Activated T-helper 2 cell treated with anti-CD3 and anti-CD28 coated beads, Interferon-gamma antibody, Interleukin-2, Interleukin-4, amounts not matched to agents 10 μg/mL and 5 μg/mL and 100 μg/mL, durations not matched to agents 14 hours and 24 hours and 36 hours (primary cell): ENCODE measurements at places on chromosomes 16 and 17. TPM values are rescaled to one million over a fixed set of nuclear protein-coding genes. Genes with fewer than 3 reads are reported as not detected.

RASD1 gene
- 4.6 and 4.9 TPM in 2 replicates for total RNA-seq

SALL1 gene
- not detected in 2 replicates for total RNA-seq

MVP gene
- 130 and 135 TPM in 2 replicates for total RNA-seq

KCTD19 gene
- total RNA-seq, result 0.87 and 1.2 TPM in 2 replicates

DPEP2NB gene
- not detected in 2 replicates for total RNA-seq

GRAP gene
- 9.4 and 10.9 TPM in 2 replicates for total RNA-seq

KRTAP2-1 gene
- total RNA-seq, result not detected in 2 replicates

PPM1E gene
- 0.05 TPM in 1 of 2 replicates, not detected in the other for total RNA-seq

CD19 gene
- total RNA-seq, result 0.18 and 0.23 TPM in 2 replicates

TCAP gene
- 0.76 and 0.87 TPM in 2 replicates for total RNA-seq

TEX19 gene
- not detected in 2 replicates for total RNA-seq

GRCh38 chr16:51051671-51052070, 99.4 kb downstream of the SALL1 start:
- DNase-seq, result no peak

GRCh38 chr16:79390481-79391051, 210.0 kb downstream of the MAF start:
- DNase-seq, result no peak

DNA sequence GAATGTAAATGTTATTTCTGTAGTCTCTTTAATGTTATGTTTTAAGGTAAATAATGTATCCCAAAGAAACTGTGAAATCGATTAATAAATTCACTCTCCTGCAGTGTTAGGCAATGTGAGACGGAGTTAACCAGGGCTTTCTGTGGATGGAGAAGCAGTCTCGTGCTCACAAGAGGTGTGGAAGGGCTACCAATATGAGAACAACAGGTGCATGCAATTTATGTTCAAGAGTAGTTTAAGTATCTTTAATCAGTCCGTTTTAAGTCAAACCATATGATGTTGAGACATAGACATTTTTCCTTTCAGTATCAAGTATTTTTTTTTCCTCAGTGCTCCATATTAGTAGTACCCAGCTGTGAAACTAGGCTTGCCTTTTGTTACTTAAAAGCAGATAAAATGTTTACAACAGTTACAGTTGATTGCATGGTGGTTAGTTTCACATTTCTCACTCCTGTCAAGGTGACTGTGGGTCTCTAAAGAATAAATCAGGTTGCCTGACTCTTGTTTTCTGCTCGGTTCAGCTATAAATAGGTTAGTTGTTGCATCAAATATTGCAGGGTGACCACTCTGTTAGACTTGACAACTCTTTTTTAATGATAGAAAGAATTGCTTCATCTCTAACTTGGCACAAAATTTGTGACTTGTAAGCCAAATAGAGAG, 54.4 kb downstream of the COX10 start:
- no peak for DNase-seq

GRCh38 chr16:7088711-7089110, 243.9 kb upstream of the RBFOX1 start:
- no peak for DNase-seq

- peak; percentile 63 for DNase-seq
These were observed 260.2 kb downstream of the ZFHX3 start for GRCh38 chr16:72787514-72788268.

GRCh38 chr17:79695293-79695790, 35.4 kb upstream of the ENPP7 start:
- no peak for DNase-seq

DNA sequence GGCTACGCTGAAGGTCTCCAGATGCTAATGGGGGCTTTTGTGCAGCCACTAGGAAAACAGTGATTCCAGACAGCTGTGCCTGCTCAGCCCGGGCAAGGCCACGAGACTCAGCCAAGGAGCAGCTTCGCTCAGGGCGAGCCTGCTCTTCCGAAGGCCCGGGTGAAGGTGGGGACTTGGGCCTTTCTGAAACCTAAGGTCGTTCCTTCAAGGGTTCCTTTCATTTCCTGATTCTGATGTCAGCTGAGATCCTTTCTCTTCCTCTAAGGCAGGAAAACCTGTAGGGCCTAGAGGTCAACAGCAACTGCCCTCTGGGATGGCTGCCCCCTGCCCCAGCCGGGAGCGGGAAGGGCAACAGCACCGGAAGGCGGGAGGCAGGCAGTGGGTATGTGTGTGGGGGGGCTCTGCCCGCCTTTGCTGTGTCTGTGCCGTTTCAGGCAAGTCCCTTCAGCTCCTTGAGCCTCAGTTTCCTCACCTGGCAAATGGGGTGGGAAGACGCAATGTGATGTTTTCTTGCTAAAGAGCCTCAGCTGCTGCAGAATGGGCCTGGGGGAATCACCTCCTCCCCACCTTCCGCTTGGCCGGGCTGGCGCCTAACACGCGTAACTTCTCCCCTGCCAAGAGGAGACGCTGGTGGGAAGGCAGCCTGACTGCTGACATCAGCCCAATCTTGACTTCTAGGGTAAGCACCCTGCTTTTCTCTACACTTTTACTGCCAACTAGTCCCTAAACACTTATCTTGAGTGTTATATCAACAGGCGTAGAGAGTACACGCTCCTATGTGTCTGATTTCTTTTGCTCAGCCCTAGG, 32.8 kb downstream of the IRF8 start:
- DNase-seq, result no peak

DNA sequence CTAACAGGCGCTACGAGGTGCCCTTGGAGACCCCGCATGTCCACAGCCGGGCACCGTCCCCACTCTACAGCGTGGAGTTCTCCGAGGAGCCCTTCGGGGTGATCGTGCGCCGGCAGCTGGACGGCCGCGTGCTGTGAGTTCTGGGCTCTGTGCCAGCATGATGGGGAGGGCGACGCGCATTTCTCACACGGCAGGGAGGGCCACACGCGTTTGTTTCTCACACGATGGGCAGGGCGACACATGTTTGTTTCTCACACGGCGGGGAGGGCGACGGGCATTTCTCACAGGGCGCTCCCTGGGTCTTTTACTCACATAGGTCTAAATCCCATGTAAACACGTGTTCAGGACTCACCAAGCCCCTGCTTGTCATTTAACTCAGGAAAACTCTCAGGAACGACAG, 4.4 kb downstream of the GAA start:
- DNase-seq, result no peak

GRCh38 chr17:72373910-72374741, 253.3 kb downstream of the SOX9 start:
- no peak for DNase-seq
